Activated gamma-delta T cell treated with anti-CD3 and anti-CD28 coated beads, Interleukin-2, amount 50 U/mL, for 16 hours (primary cell): ENCODE measurements at places on chromosomes 2 and 18.

DNA sequence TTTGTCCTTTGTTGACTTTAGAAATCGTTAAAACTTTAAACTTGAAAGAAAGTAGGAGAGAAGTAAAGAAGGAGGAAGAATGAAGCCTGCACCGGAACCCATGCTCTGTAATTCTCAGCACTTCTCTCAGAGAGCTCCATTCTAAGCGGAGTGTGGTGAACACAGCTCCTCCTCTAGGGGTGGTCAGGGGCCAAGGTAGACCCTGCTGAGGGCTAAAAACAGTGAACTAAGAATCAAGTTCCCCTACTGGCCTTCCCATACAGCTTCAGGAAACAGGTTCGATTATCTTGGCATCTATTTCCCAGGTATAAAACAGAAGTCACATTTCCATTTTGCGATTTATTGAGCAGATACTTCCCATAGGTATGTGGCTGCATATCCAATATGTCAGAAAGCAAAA is 92.7 kb upstream of the ASAP2 start:
- DNase-seq: no peak

GRCh38 chr2:9690252-9690651 is 59.5 kb upstream of the YWHAQ start:
- DNase-seq: no peak

DNA sequence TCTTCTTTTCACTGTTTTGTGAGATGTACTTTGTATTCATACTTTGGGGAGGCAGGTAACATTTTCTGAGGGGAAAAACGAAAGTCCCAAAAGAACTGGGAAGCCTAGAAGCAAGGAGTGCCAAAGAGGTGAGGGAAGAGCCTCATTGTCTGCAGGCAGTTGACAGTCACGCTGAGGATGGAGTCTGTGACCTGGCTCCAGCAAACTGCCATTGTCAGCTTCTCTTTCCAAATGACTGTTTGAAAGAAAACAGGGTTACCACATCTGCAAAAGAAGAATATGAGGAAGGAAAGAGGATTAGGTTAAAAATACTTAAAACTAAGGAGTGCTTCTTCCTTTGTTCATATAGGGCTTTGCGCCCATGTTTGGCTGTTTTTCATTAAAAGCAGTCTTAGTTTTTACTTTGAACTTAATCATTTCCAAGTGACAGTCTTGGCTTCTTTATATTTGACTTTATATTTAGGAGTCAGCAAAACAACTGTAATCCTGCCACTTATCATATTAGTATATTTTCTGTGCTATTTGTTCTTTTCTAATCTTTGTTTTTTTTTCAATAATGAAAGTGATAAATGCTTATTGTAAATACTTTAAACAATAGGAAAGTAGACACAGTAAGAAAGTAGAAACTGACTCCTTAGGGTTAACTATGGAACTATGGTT is 35.0 kb downstream of the CERS6 start:
- DNase-seq: no peak

DNA sequence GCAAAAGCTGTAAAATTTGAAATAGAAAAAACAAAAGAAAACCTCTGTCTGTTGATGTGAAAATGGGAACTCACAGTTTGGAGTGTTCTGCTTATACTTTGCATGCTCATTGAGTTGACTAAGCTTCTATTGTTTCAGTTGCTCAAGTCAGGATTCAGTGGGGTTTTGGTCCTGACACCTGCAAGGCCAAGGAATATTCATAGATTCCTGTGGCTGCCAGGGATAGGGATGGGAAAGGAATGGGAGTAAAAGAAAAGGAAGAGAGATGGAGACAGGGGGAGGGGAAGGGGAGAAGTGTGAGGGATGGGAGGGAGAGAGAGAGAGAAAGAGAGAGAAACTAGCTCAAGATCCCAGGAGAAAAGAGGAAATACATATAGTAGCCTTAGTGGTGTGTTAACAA is 1.3 kb downstream of the CPS1 start:
- no peak for DNase-seq

GRCh38 chr2:38586931-38587330 is 15.8 kb downstream of the HNRNPLL start:
- DNase-seq: no peak

GRCh38 chr2:3703236-3703756 is at the start of gene DCDC2C:
TSS of gene DCDC2C (plus strand) at chr2:3703575. CDS start at chr2:3703752, 177 bp downstream.
- no peak for DNase-seq

- DNase-seq: no peak
Observed at GRCh38 chr2:145379934-145380333, 860.0 kb upstream of the ZEB2 start.

- no peak for DNase-seq
Observed at GRCh38 chr2:10527585-10527984, 79.5 kb upstream of the ODC1 start.

DNA sequence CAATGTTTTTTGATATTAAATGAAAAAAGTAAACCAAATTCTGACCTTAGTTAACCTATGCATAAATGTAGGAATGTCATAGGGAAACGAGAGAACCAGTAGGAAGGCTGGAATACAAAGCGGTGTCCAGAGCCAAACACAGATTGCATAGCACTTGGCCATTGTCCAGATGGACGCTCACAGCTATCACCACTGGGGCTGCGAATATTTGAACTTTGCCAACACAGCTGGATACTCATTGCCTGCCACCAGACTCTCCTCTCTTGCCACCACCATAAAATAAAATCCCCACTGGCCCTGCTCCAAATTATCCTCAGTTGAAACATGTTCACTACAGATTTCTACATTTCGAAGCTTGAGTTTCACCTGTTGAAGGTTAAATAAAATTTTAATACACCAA is 159.3 kb upstream of the GULP1 start:
- no peak for DNase-seq

GRCh38 chr2:207073801-207074678 is 91.7 kb downstream of the KLF7 start:
- no peak for DNase-seq

GRCh38 chr18:36655930-36656329 is 172.9 kb downstream of the TPGS2 start:
- DNase-seq: no peak

DNA sequence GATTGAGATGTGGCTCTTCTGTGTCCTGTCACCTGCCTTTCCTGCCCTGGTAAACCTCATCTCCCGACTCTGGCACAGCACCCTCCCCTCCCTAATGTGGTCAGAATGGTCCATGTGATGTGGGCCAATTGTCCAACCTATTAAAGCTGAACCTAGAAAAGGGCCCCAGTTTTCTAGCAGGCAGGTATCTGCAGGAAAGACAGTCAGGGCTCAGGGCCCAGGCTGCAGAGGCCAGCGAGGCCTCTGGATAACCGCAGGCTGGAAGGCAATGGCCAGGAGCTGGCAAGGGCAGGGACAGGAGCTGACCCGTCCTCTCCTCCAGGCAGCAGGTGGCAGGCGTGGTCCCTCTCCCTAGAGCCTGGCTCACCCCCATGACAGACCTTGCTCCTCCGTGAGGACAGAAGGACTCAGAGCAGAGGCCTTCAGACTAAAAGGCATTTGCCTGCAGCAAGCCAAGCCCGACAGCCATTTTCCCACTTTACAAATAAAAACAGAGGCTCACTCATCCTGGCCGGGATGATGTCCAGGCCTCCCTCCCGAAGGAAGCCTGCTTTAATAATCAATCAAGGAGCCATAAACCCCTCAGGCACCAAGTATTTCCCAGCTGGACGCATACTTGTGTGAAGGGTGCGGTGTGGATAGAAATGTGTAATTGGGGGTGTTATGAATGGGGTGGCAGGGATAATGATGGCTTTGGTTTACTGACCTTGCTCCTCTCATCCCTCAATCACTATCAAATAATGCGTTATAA is 107.1 kb downstream of the TWIST2 start:
- no peak for DNase-seq

- DNase-seq: no peak
Observed at GRCh38 chr18:72652990-72653593, 109.0 kb upstream of the CBLN2 start.

DNA sequence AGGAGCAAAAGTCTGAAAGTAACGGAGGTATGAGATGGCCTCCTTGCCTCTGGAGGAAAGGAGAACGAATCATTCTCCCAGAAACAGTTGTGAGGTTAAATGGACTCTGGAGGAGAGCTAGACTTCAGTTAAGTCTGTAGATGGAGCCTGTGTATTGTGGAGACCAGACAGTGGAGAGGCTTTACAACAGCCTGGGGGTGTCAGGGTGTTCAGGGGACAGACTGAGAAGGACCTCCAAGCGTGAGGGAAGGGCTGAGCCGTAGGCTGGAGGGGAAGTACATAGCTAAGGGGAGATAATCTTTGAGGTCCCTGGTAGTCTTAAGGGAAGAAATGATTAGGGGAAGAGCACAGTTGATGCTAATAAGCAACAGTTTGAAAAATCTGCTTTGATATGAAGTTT is 76.6 kb downstream of the GALNT1 start:
- no peak for DNase-seq

GRCh38 chr2:188235364-188235763 is 56.3 kb upstream of the GULP1 start:
- DNase-seq: no peak

GRCh38 chr2:102708847-102709559 is 52.8 kb upstream of the TMEM182 start:
- no peak for DNase-seq

DNA sequence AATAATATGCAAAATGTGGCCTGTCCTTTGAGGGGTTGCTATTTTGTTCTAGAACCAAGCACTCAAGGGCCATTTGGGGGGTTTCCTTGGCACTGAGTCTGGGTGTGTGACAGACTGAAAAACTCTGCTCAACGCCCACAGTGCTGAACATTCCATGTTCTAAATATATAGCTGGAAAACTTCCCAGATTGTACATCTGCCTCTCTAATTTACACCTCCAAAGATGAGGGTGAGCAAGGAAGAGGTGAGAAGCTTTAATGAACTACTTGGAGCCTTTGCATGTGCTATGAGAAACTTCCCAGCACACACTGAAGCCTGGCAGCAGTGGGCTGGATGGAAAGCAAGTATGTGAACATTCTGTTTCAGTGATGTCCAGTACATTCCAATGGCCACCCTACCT is 296.7 kb upstream of the KCNH7 start:
- no peak for DNase-seq

- no peak for DNase-seq
Observed at GRCh38 chr2:212274215-212274614, 264.4 kb downstream of the ERBB4 start.

- DNase-seq: no peak
Observed at GRCh38 chr2:241376808-241377207, 20.7 kb downstream of the FARP2 start.

DNA sequence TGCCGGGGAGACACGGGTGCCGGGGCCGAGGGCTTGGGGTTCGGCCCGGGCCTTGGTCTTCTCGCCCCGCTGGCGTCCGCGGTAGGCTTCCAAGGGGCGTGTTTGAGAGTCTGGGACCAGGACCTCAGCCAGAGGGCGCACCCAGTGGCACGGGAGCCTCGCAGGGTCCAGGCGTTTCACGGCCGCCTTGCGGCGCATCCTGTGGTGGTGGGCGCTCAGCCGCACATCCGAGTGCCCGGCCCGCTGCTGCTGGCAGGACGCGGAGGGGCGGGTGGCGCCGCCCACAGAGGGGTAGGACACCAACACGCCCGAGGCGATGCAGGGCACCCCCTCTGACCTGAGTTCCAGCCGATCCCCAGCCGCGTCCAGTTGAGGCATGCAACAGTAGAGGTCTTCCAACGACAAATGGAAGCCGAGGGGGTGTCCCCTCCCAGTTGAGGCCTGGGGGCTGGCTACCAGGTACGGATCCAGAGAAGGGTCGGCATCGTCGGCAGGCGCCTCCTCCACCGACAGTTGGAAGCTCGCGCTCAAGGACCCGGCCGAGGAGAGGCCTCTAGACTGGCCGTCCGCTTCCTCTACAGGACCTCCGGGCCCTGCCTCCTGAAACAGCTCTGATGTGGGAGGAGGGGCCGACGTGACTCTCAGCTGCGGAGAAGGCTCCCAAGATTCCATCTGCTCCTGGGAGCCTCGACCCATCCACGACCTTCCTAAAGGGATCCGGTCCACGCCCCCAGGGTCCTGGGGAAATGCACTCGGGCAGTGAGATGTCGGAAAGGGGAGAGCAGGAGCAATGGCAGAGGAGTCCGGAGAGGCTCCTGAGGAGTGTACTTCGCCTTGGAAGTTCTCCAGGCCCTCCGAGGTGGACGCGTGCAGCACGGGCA is 6.3 kb downstream of the C2orf81 start:
- no peak for DNase-seq

DNA sequence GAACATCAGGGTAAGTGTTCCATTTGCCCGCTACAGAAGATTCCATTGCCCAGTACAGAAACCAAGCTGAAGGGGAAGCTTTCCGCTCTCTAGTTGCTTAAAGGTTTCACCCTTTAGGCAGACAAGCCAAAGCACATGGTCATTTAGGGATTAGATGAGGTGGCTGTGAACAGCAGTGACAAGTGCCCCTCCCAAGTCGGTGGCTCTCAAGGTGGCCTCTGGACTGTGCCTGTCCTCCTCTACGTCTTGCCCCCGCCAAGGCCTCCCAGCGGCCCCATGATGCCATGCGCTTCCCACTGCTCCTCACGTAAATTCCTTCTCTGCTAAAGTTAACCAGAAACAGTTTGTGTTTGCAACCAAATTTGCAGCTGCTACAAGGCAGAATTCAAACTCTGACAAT is 24.2 kb upstream of the PTPN4 start:
- DNase-seq: no peak

GRCh38 chr2:237744613-237745249 is 53.8 kb upstream of the RBM44 start:
- DNase-seq: peak; percentile 73

GRCh38 chr2:54455131-54455562 is 980 bp upstream of the SPTBN1 start:
- no peak for DNase-seq

GRCh38 chr2:172864182-172864581 is 128.5 kb downstream of the RAPGEF4 start:
- DNase-seq: no peak

GRCh38 chr18:8623549-8624106 is 14.4 kb downstream of the RAB12 start:
- no peak for DNase-seq

DNA sequence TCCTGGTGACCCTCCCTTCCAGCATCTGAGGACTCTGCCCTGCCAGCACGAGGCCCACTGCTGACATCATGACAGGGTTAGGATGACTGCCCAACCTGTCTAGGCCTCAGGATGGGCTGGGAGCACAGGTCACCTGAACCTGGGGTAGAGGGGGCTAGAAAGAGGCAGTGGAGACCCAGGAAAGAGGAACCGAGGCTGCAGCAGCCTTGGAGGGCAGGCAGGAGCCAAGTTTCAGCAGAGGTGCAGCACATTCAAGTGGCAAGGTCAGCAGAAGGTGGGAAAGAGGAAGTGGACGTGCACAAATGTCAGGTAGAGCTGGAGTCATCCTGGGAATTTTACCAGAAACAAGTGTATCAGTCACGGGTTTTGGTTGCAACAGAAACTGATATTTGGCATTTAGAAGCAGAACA is 13.6 kb upstream of the RAB10 start:
- no peak for DNase-seq

DNA sequence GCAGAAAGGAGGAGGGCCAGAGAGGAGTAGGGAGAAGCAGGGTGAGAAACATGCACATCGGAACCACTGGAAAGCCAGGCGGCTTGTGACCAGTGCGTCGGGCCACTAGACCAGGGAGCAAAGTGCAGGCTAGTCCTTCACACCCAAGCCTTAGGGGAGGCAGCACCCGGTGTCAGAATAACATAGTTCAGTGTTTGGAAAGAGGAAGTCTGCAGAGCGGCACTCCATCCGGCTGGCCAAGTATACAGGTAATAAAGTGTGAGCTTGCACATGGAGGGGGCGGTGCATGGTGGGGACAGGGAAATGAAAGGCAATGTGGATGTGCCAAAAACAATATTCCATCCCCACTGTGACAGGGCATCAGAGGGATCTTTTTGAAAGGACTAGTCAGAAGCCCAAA is 69.7 kb downstream of the ZNF521 start:
- DNase-seq: no peak

- DNase-seq: no peak
Observed at GRCh38 chr2:233423552-233423860, 69.2 kb downstream of the DGKD start.
